Activated CD8-positive, alpha-beta T cell treated with anti-CD3 and anti-CD28 coated beads for 36 hours (primary cell): ENCODE measurements at places on chromosomes 7 and 10. TPM values are rescaled to one million over a fixed set of nuclear protein-coding genes. Genes with fewer than 3 reads are reported as not detected.

GRCh38 chr7:128879939-128880746, 17.5 kb downstream of the ATP6V1F start:
- H3K27ac ChIP-seq: no peak overlapping the region
- peaks cover 2% of the 10 kb centered on the region for H3K4me1 ChIP-seq
- no peaks in the 10 kb centered on the region for H3K36me3 ChIP-seq
- no peak overlapping the region for H3K4me3 ChIP-seq
- peak; percentile 39 for DNase-seq

DNA sequence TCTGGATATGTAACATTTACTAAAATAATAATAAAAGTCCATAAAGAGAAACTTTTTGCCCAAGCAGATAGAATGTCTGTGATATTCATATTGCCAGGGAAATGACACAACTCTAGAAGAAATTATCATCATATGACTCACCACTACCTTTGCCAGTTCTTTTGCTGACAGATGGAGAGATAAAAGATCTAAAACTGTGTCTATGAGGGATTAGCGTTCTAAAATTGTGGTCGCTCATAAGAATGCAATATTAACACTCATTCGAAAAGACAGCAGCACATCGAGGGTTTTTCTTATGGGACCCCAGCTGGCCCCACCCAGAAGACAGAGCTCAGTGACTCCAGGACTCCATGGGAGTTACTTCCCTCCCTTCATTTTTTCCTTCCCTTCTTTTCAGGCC, 16.6 kb upstream of the LANCL2 start:
- H3K27me3 ChIP-seq: peaks cover 15% of the 10 kb centered on the region
- no peak for DNase-seq
- H3K4me1 ChIP-seq: peaks cover 5% of the 10 kb centered on the region
- H3K4me3 ChIP-seq: no peak overlapping the region
- H3K36me3 ChIP-seq: no peaks in the 10 kb centered on the region

DNA sequence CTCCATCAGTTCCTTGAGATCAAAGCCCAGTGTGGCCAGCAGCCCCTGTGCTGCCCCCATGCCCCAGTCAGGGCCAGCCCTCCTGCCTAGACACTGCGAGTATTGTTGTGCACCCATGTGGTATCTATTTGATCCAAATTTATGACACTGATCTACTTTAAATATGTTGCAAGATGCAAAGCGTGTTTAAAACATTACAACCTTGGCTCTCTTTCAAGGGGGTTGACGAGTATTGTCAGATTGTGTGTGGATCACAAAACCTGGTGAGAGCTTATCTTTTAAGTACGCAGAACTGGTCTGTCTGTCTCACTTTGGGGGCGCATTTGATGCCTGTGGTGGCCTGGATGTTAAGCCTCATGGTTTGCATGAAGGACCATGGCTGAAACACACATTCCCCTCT, 108.9 kb downstream of the COL13A1 start:
- H3K36me3 ChIP-seq: no peaks in the 10 kb centered on the region
- DNase-seq: no peak
- no peak overlapping the region for H3K27ac ChIP-seq
- H3K27me3 ChIP-seq: peaks cover 1% of the 10 kb centered on the region
- no peaks in the 10 kb centered on the region for H3K4me1 ChIP-seq

- peaks cover 3% of the 10 kb centered on the region for H3K27me3 ChIP-seq
- H3K4me1 ChIP-seq: no peaks in the 10 kb centered on the region
- DNase-seq: no peak
- no peak overlapping the region for H3K4me3 ChIP-seq
- no peaks in the 10 kb centered on the region for H3K36me3 ChIP-seq
Measured at GRCh38 chr10:25843551-25844170, 90.4 kb upstream of the MYO3A start.

DNA sequence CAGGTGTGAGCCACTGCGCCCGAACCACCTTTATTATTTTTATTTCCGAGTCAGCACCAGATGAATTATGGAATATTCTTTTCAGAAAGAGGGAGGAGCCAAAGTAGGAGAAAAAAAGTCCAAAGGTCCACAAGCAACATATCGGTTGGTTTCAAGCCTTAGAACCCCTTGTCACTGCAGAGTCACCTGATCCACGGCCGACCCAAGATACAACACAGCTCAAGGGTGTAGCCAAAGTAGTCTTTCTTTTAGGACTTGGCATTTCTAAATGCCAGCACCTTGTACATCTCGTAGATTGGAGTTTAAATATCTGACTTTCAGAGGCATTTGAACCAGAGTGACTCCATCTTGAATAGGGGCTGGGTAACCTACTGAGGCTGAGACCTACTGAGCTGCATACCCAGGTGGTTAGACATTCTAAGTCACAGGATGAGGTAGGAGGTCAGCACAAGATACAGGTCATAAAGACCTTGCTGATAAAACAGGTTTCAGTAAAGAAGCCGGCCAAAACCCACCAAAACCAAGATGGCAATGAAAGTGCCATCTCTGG, 113.9 kb upstream of the ANLN start:
- no peaks in the 10 kb centered on the region for H3K27me3 ChIP-seq
- H3K4me1 ChIP-seq: no peaks in the 10 kb centered on the region
- no peak overlapping the region for H3K4me3 ChIP-seq
- DNase-seq: no peak
- H3K27ac ChIP-seq: no peak overlapping the region

DNA sequence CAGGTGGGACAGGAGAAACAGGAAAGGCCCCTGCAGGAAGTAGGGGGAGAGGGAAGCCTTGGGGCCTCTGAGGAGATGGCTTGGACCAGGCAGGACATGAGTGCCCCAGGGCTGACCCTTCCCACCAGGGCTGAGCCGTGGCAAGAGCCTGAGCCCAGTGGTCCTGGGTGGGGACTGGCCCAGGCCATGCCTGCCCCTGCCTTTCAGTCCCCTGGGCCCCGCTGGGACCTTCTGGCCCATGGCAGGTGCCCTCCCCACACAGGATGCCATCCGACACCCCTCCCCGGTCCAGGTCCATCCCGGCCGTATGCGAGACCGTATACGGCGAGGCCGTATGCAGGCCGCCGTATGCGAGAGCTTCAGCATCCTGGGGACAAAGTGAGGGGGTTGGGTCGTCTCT, 2.0 kb downstream of the GRIFIN start:
- H3K4me3 ChIP-seq: no peak overlapping the region
- no peak overlapping the region for H3K27ac ChIP-seq

DNA sequence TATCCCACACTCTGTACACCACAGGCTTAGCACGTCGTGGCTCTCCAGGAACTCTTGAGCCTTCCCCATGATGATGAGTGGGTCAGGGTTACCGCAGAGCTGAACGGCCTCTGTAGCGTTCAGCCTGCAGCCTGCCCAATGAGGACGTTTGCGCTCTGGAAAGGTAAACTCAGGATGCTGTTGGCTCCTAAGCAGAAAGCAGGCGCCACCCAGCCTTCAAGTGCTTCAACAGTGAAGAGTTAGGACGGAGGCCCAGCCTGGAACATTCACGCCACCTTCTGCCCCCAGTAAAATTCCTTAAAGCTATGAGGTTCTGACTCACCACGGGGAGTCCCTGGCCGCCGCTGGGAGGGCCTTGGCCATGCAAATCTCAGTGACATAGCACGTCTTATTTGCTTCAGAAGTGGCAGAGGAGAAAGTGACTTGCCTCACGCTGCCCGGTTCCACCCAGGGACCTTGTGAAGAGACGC, 161.5 kb upstream of the SH2B2 start:
- H3K4me3 ChIP-seq: no peak overlapping the region
- DNase-seq: peak; percentile 35
- H3K4me1 ChIP-seq: peaks cover 14% of the 10 kb centered on the region
- H3K27me3 ChIP-seq: no peaks in the 10 kb centered on the region
- H3K27ac ChIP-seq: no peak overlapping the region

DNA sequence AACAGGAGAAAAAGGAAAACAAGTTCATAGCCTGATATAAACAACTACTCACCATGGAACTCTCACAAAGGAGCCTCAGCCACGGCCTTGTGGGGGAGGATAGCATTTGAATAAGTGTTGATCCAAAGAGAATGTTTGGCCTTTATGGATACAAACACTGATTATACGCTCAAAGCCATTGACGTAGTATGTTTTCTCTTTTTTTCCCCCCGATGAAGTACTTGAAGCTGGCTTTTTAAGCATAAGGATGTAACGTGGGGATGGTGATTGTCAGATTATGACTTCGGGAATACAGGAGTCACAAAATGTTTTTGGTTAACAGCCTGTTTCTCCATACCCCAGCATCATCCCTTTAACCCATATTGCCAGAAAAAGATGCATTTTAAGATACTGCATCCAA, 39.8 kb downstream of the CELF2 start:
- no peak for DNase-seq
- no peaks in the 10 kb centered on the region for H3K27me3 ChIP-seq
- no peaks in the 10 kb centered on the region for H3K4me1 ChIP-seq
- H3K36me3 ChIP-seq: no peaks in the 10 kb centered on the region
- H3K27ac ChIP-seq: no peak overlapping the region

GRCh38 chr7:13908667-13909397, 80.6 kb downstream of the ETV1 start:
- no peaks in the 10 kb centered on the region for H3K36me3 ChIP-seq
- H3K27me3 ChIP-seq: no peaks in the 10 kb centered on the region
- no peak overlapping the region for H3K27ac ChIP-seq
- H3K4me3 ChIP-seq: no peak overlapping the region
- peaks cover 26% of the 10 kb centered on the region for H3K4me1 ChIP-seq

GRCh38 chr7:66221442-66221841, 16.3 kb downstream of the TPST1 start:
- H3K27me3 ChIP-seq: no peaks in the 10 kb centered on the region
- H3K36me3 ChIP-seq: no peaks in the 10 kb centered on the region
- H3K4me1 ChIP-seq: peaks cover 4% of the 10 kb centered on the region
- no peak overlapping the region for H3K27ac ChIP-seq

DNA sequence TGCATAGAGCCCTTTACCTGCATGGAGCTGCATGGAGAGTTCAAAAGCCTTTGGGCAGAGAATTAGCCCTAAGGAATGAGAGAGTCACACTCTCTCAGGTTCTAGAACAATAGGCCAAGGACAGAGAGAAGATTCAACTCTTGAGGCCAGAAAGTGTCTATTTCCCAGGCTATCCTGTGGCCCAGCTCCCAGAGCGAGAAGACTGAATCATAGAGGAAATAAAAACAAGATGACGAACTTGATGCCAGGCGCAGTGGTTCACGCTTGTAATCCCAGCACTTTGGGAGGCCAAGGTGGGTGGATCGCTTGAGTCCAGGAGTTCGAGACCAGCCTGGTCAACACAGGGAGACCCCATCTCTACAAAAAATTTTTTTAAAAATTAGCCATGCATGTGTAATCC, 18.3 kb upstream of the PODXL start:
- no peaks in the 10 kb centered on the region for H3K4me1 ChIP-seq
- no peaks in the 10 kb centered on the region for H3K36me3 ChIP-seq
- no peak overlapping the region for H3K4me3 ChIP-seq
- no peak overlapping the region for H3K27ac ChIP-seq
- no peak for DNase-seq
- H3K27me3 ChIP-seq: no peaks in the 10 kb centered on the region

DNA sequence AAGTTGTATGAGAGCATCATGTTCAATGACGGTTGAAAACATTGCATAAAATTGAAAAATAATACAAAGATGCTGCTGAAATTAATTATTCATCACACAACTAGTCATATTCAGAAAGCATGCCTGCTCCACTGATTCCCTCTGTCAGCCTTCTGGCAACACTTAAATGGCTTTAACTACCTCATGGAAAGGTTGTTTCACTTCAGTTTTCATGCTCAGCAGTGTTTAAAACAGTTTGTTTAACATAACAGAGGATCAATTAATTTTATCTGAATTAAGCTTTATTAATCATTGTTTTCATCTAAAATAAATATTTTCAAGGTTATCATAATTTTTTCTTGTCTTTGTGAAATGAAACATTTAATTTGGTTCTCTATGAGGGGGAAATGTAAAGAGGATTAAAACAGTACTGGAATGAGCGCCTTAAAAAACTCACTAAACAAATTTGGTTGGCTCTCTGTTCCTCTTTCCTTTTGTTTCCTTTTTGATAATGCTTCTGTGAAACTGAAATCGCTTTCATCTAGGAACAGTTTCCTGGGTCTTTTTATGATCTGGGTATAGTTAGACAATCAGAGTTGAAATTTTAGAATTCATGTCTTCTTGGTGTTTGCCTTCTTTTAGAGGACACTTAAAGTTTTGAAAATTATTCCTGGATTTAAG, 427.4 kb downstream of the SH2D4B start:
- no peaks in the 10 kb centered on the region for H3K4me1 ChIP-seq
- DNase-seq: no peak
- H3K4me3 ChIP-seq: no peak overlapping the region
- no peak overlapping the region for H3K27ac ChIP-seq
- peaks cover 3% of the 10 kb centered on the region for H3K27me3 ChIP-seq
- H3K36me3 ChIP-seq: no peaks in the 10 kb centered on the region

- DNase-seq: no peak
- peaks cover 38% of the 10 kb centered on the region for H3K4me1 ChIP-seq
- H3K27ac ChIP-seq: no peak overlapping the region
- no peak overlapping the region for H3K4me3 ChIP-seq
Measured at GRCh38 chr10:102610441-102610887, 33.8 kb upstream of the TRIM8 start.

GRCh38 chr10:102310361-102311024, 65.2 kb downstream of the GBF1 start:
- H3K27ac ChIP-seq: no peak overlapping the region
- DNase-seq: no peak
- H3K27me3 ChIP-seq: no peaks in the 10 kb centered on the region

- peak overlapping the region; percentile 70 for H3K4me3 ChIP-seq
- no peaks in the 10 kb centered on the region for H3K36me3 ChIP-seq
- DNase-seq: no peak
- H3K27ac ChIP-seq: peak overlapping the region; percentile 59
Measured at GRCh38 chr10:30784524-30784896, 155.0 kb upstream of the LYZL2 start.

GRCh38 chr7:106177738-106178592, 65.9 kb upstream of the SYPL1 start:
- no peaks in the 10 kb centered on the region for H3K36me3 ChIP-seq
- no peak overlapping the region for H3K4me3 ChIP-seq
- H3K27me3 ChIP-seq: peaks cover 13% of the 10 kb centered on the region
- H3K4me1 ChIP-seq: peaks cover 10% of the 10 kb centered on the region

- DNase-seq: no peak
- peaks cover 24% of the 10 kb centered on the region for H3K4me1 ChIP-seq
- H3K36me3 ChIP-seq: no peaks in the 10 kb centered on the region
- no peak overlapping the region for H3K27ac ChIP-seq
- no peak overlapping the region for H3K4me3 ChIP-seq
- H3K27me3 ChIP-seq: no peaks in the 10 kb centered on the region
Measured at GRCh38 chr10:60534761-60535389, 145.2 kb upstream of the ANK3 start.

The SNX10 gene
- total RNA-seq: 51.1 TPM

The UNC5B gene
- total RNA-seq: 0.07 TPM

The TDRD1 gene
- 0.16 TPM for total RNA-seq

The GIMAP6 gene
- total RNA-seq: 21.2 TPM

The ELMO1 gene
- 75.3 TPM for total RNA-seq

The NRCAM gene
- 3.8 TPM for total RNA-seq

The TMEM184A gene
- total RNA-seq: not detected

The TRRAP gene
- 45.5 TPM for total RNA-seq

The SPDYE2B gene
- not detected for total RNA-seq

The SUV39H2 gene
- total RNA-seq: 45.8 TPM
